Cardiac muscle cell (in vitro differentiated cells and primary cell): ENCODE measurements at places on chromosomes 4 and X. TPM values are rescaled to one million over a fixed set of nuclear protein-coding genes. Genes with fewer than 3 reads are reported as not detected.

The FRG2 gene
- total RNA-seq, result not detected in 2 replicates

The ODAPH gene
- total RNA-seq, result 0.24 TPM in 1 of 2 replicates, not detected in the other

The SPANXA2 gene
- not detected in 2 replicates for total RNA-seq

- H3K36me3 ChIP-seq, result no peaks in the 10 kb centered on the region
- no peak overlapping the region for H3K27ac ChIP-seq
- no peaks in the 10 kb centered on the region for H3K27me3 ChIP-seq
- no peak overlapping the region for H3K4me3 ChIP-seq
- peak; percentile 72 for DNase-seq
Measured at GRCh38 chr4:16530688-16531635, 304.7 kb upstream of the TAPT1 start.

DNA sequence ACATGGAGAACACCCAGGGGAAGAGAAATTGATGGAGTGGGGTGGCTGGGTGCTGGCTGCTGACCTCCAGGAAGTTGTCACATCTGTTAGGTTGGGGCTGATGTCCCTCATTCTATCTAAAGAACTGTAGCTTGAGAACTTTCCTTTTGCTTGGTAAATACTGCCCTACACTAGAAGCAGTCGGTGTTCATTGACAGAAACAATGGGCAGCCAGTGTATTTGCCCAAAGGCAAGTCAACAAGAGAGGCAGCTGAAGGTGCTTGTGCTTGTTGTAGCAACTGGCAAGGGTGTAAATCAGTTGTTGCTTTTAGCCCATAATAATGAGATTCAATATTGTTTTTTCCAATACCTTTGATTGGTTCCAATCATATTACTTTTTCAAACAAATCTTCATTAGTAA, 956 bp downstream of the TMEM154 start:
- H3K27ac ChIP-seq, result no peak overlapping the region
- H3K27me3 ChIP-seq, result peaks cover 49% of the 10 kb centered on the region
- peaks cover 15% of the 10 kb centered on the region for H3K4me1 ChIP-seq

- H3K27me3 ChIP-seq, result no peaks in the 10 kb centered on the region
- no peaks in the 10 kb centered on the region for H3K4me1 ChIP-seq
- H3K27ac ChIP-seq, result no peak overlapping the region
- no peak overlapping the region for H3K4me3 ChIP-seq
Measured at GRCh38 chrX:154542723-154543424, 3.8 kb downstream of the G6PD start.
